Upper lobe of right lung (tissue), 1 donor: ENCODE measurements at places on chromosomes 1 and 21. TPM values are rescaled to one million over a fixed set of nuclear protein-coding genes. Genes with fewer than 3 reads are reported as not detected.

GRCh38 chr1:223212441-223212840, 69.4 kb upstream of the TLR5 start:
- no peak for DNase-seq
- H3K4me3 ChIP-seq = no peak overlapping the region
- H3K4me1 ChIP-seq = no peaks in the 10 kb centered on the region
- H3K27ac ChIP-seq = no peak overlapping the region
- no peaks in the 10 kb centered on the region for H3K27me3 ChIP-seq

DNA sequence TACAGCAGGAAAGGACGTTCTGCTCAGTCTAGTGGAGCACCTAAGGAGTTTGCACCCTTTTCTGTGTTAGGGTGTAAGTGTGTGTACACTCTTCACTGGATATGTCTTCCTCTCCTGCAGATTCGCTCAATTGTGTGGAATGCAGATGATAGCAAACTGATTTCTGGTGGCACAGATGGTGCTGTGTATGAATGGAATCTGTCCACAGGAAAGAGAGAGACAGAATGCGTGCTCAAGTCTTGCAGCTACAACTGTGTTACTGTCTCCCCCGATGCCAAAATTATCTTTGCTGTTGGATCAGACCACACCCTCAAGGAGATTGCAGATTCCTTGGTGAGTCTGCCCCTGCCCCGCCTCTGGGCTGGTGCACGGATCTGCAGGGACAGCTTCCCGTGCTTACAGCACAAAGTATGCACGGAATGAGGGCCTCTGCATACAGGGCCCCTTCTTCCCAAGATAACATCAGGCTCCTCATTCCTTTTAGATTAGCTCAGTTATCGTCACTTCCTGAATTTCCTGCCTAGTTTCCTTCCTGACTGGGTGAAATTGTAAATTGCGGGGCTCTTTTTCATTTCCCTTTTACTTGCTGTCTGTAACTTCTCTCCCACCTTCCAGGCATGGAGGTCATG, 34.6 kb downstream of the CFAP57 start:
- H3K27ac ChIP-seq = peak overlapping the region; percentile 70
- DNase-seq = peak; percentile 72
- H3K27me3 ChIP-seq = no peaks in the 10 kb centered on the region
- no peaks in the 10 kb centered on the region for H3K36me3 ChIP-seq

DNA sequence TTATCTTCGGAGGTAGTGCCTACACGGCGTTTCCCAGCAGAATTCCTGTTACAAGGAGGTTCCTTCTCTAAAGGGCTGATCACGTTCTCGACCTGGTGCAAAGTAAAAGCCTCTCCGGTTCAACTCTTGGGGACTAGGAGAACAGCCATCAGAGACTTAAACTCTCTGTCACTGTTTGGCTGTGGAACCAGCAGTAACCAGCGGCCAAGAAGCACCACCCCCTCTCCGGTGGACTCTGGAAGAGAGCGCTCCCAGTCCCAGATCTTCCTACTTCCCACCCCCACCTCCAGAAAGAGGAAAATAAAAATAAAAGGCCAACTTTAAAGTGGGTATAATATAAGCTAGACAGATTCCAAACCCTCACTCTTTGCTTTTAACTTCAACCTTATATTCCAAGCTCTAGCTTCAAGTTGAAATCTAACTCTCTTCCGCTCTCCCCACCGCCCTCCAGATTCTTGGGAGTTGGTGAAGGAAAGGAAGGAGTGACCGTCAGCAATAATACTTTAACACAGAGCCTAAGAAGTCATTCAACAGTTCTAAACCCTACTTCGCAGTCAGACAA, 2.9 kb downstream of the BRINP3 start:
- DNase-seq = no peak
- peaks cover 23% of the 10 kb centered on the region for H3K27me3 ChIP-seq
- no peak overlapping the region for H3K27ac ChIP-seq
- no peaks in the 10 kb centered on the region for H3K36me3 ChIP-seq

- H3K27ac ChIP-seq = no peak overlapping the region
- no peak overlapping the region for H3K4me3 ChIP-seq
- H3K36me3 ChIP-seq = no peaks in the 10 kb centered on the region
- H3K4me1 ChIP-seq = peaks cover 9% of the 10 kb centered on the region
- H3K27me3 ChIP-seq = no peaks in the 10 kb centered on the region
- peak; percentile 90 for DNase-seq
These were observed 45.5 kb downstream of the LPAR3 start for GRCh38 chr1:84847253-84848250.

DNA sequence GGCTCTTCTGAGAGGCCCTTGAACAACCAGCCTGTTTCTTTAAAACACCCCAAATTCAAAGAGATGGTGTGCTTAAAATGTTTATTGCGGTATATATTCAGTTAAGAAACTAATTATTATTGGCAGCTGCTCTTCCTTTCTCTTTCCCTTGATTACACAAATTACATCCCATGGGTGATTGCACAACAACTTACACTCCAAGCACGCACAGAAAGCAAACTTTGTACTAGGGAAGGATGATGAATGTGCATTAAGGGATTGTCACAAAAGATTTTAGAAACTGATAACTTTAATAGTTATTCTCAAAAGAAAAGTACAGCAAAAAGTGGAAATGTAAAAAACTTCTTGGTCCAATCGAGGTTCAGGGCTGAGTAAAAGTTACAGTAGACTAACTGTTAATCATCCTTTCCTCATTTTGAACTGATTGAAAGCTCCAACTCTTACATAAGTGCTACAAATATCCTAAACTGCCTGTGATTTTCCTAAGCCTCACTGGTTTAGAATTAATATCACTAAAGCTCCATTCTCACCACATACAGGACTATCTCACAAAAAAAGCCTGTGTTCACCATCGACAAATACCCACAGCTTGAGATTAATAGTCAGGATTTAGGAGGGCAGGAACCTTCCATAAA, 153.4 kb downstream of the TTLL7 start:
- peaks cover 7% of the 10 kb centered on the region for H3K4me1 ChIP-seq
- H3K27me3 ChIP-seq = no peaks in the 10 kb centered on the region
- H3K36me3 ChIP-seq = no peaks in the 10 kb centered on the region
- no peak overlapping the region for H3K27ac ChIP-seq
- DNase-seq = no peak
- no peak overlapping the region for H3K4me3 ChIP-seq

GRCh38 chr1:93426181-93426580, 21.7 kb upstream of the FNBP1L start:
- no peak for DNase-seq
- no peaks in the 10 kb centered on the region for H3K4me1 ChIP-seq
- H3K27me3 ChIP-seq = no peaks in the 10 kb centered on the region
- no peak overlapping the region for H3K27ac ChIP-seq
- H3K4me3 ChIP-seq = no peak overlapping the region

DARS2 gene
- total RNA-seq = 14.6 TPM

KCNC4 gene
- total RNA-seq = 11.1 TPM

DNA sequence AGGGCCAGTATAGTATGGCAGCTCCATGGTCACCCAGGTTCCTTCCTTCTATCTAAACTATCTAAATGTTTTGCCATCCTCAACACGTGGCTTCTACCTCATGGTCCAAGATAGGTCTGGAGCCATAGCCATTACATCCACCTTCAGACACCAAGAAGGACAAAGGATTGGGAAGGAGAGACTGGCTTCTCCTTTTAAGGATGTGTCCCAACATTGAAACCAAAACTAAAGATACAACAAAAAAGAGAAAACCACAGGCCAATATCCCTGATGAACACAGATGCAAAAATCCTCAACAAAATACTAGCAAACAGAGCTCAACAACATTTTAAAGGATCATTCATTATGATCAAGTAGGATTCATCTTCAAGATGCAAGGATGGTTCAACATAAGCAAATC, 24.8 kb downstream of the HSD11B1 start:
- H3K36me3 ChIP-seq = no peaks in the 10 kb centered on the region
- peaks cover 4% of the 10 kb centered on the region for H3K4me1 ChIP-seq
- H3K27ac ChIP-seq = no peak overlapping the region
- H3K27me3 ChIP-seq = no peaks in the 10 kb centered on the region
- no peak overlapping the region for H3K4me3 ChIP-seq

- H3K27me3 ChIP-seq = no peaks in the 10 kb centered on the region
- H3K27ac ChIP-seq = no peak overlapping the region
- no peak overlapping the region for H3K4me3 ChIP-seq
These were observed 52.5 kb upstream of the TEKT2 start for GRCh38 chr1:36031441-36031840.

DNA sequence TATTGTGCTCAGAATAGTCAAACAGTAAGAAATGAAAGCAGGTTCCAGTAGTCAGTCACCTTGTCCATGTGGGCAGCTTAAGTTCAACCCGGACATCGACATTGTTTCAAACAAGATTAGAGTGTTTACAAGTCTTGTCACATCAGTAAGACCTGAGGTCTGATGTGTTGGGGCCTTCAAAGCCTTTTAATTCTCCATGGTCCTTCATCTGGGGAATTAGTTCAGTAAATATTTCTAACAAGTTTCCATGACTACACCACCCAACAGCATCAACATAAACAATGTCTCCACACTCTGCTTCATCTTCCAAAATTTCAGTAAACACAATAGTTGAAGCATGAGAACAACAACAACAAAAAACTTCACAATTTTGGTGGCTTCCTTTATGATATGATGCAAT, 15.1 kb upstream of the ADORA1 start:
- peaks cover 14% of the 10 kb centered on the region for H3K27me3 ChIP-seq
- no peak overlapping the region for H3K27ac ChIP-seq
- DNase-seq = no peak

FOXO6 gene
- total RNA-seq = 0.43 TPM

GRCh38 chr1:162035241-162035640, 11.6 kb upstream of the OLFML2B start:
- no peak overlapping the region for H3K27ac ChIP-seq
- no peak overlapping the region for H3K4me3 ChIP-seq
- H3K36me3 ChIP-seq = no peaks in the 10 kb centered on the region
- no peaks in the 10 kb centered on the region for H3K4me1 ChIP-seq
- DNase-seq = no peak
- H3K27me3 ChIP-seq = no peaks in the 10 kb centered on the region

DNA sequence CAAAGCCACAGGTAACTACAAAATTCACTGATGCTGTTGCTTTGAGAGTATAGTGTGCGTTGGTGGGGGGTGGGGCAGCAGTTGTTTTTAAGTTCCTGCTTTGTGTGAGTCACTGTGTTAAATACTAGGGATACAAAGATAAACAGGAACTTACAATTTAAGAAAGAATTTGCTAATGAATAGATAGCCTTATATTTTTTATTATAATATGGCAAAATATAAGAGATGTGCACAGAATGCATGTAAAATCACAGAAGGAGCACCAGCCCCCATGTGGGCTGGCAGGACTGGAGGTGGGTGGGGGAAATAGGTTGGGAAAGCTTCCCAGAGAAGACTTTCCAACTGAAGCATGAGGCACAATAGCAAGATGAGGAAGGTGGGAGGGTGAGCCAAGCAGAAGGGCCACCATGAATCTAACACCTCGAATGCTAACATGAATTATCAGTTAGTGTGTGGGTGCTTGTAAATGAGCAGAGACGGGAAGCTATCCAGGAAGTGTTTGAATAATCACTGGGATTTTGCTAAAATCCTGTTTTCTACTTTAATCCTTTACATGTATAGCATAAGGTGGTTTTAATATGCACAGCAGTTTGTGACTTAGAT, 57.0 kb upstream of the RAVER2 start:
- H3K27me3 ChIP-seq = no peaks in the 10 kb centered on the region
- peaks cover 8% of the 10 kb centered on the region for H3K36me3 ChIP-seq
- H3K4me1 ChIP-seq = peaks cover 17% of the 10 kb centered on the region

GRCh38 chr1:28272215-28272852, 13.0 kb downstream of the SESN2 start:
- DNase-seq = no peak
- no peak overlapping the region for H3K4me3 ChIP-seq
- H3K27me3 ChIP-seq = no peaks in the 10 kb centered on the region
- peaks cover 75% of the 10 kb centered on the region for H3K36me3 ChIP-seq
- H3K4me1 ChIP-seq = peaks cover 3% of the 10 kb centered on the region

DNA sequence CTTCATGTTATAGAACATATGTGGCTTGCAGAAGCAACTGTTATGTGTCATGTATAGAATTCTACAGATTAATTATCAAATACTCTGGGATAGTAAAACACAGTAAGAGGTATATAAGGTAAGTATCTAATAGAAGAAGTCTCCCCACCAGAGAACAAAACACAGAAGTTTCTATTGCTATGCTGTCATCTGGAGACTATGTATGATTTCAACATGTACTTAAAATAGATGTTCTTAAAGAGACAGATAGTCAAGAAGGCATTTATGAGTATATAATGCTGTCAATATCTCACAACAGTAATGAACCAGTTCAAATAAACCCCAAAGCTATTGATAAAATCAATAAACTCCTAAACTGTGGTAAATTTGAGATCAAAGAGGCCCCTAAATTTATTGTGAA, 8.1 kb upstream of the ADCY10 start:
- H3K36me3 ChIP-seq = peaks cover 20% of the 10 kb centered on the region
- no peak overlapping the region for H3K4me3 ChIP-seq
- H3K27ac ChIP-seq = no peak overlapping the region
- no peaks in the 10 kb centered on the region for H3K27me3 ChIP-seq
- H3K4me1 ChIP-seq = no peaks in the 10 kb centered on the region

DNA sequence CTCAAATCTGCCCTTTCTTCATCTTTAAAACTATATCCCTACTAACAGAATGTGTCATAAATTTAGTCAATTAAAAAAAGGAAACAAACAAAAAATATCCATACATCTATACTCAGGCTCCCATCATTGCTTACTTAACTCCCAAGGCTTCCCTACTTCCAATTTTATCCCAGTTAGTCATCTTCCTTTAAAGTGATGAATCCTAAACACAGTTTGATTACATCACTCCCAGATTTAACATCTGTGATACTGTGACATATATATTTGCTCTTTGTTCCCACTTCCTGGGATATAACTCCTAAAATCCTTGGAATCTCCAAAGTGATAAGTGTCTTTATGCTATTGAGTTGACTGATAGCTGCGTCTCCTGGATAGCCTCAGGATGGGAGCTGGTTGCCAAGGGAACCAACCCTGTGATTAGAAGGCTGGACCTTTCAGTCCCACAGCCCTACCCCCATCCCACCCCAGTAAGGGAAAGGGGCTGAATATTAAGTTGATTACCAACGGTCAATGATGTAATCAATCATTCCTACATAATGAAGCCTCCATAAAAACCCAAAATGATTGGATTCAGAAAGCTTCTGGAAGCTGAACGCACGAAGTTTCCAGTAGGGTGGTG, 21.6 kb downstream of the GLMN start:
- no peak overlapping the region for H3K27ac ChIP-seq
- H3K36me3 ChIP-seq = peaks cover 16% of the 10 kb centered on the region
- DNase-seq = no peak
- no peaks in the 10 kb centered on the region for H3K27me3 ChIP-seq
- no peak overlapping the region for H3K4me3 ChIP-seq
- H3K4me1 ChIP-seq = no peaks in the 10 kb centered on the region

DYNLT5 gene
- total RNA-seq = 3.3 TPM

TRABD2B gene
- total RNA-seq = 1.2 TPM

SYTL1 gene
- total RNA-seq = 30.6 TPM

GRCh38 chr1:207393610-207394009, 60.5 kb upstream of the CR2 start:
- no peak for DNase-seq
- no peaks in the 10 kb centered on the region for H3K27me3 ChIP-seq
- no peak overlapping the region for H3K4me3 ChIP-seq
- H3K27ac ChIP-seq = no peak overlapping the region
- H3K4me1 ChIP-seq = no peaks in the 10 kb centered on the region

SYCP1 gene
- not detected for total RNA-seq
